ENCODE measurements at places on chromosomes 13 and 19.

GRCh38 chr13:99733346-99733745, 232.1 kb downstream of the TM9SF2 start:
- DNase-seq, result no peak

- DNase-seq, result no peak
Observed at GRCh38 chr13:77637588-77637987, 59.9 kb upstream of the SLAIN1 start.

DNA sequence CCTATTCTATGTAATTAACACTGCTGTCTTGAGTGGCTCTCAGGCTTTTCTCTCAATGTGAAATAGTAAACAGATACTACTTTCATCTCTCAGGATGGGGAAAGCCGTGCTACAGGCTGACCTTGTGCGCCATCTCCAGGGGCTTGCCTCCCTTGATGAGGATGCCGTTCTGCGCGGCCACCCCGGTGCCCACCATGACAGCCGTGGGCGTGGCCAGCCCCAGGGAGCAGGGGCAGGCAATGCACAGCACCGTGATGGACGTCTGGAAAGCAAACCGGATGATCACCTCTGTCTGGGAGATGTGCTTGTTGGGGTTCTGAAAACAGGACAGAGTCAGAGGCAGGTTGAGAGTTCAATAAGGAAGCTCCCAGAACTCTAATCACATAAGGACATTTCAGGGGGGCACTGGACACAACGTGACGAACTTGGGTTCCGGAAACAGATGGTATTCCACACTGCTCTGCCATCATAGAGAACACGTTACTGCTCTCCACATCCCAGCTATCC, 65.0 kb downstream of the ATP7B start:
- no peak for DNase-seq

DNA sequence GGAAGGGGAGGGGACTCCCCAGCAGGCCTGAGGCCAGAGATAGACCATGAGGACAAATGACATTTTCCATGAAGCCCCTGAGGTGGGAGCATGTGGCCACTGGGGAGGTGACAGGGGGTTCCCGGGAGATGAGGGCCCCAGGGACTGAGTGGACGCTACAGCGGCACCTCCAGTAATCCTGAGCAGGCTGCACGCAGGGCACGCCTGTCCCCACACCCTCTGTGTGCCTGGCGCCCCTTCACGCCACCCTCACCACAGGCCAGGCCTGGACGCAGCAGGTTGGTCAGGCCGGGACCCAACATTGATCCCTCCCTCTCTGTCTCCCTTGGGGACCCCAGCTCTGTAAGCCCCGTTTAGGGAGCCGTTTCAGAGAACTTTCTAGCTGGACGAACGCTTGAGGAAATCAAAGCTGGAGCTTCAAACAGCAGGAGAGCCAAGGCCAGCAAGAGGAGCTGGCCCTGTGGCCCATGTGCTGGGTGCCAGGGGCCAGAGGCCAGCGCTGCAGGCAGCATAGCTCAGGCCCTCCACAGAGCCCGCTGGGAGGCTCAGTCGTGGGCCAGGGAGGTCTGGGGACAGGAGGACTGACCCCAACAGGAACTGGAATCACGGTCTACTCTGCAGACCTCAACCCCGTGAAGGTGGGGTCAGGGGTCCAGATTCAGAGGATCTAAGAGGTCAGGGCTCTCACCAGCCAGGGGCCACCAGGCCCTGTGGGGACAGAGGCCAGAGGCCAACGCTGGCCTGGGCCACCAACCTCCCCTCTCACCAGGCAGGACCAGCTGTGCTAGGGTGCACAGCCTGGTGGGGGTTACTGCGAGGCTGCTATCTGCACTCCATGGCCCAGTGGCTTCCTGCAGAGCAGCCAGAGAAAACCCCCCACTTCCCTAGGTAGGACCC, 14.6 kb downstream of the LSM4 start:
- no peak for DNase-seq

All from hematopoietic multipotent progenitor cell treated with erythropoietin and hydrocortisone succinate and interleukin-3 and kit ligand, for 4 days (in vitro differentiated cells).